ENCODE measurements at places on chromosomes 16 and 17.

DNA sequence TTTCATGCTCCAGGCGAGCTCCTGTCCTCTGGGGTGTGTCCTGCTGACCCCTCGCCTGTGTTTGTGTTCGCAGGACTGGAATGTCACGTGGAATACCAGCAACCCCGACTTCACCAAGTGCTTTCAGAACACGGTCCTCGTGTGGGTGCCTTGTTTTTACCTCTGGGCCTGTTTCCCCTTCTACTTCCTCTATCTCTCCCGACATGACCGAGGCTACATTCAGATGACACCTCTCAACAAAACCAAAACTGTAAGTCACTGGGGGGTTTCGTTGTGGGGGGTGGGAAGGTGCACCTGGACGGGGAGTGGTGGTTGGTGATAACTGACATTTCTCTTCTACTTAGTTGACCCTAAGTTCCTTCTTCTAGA is 58.3 kb downstream of the ABCC1 start:
- no peak for DNase-seq

- no peak for DNase-seq
Measured at GRCh38 chr17:61208301-61209105, 191.1 kb upstream of the TBX2 start.

DNA sequence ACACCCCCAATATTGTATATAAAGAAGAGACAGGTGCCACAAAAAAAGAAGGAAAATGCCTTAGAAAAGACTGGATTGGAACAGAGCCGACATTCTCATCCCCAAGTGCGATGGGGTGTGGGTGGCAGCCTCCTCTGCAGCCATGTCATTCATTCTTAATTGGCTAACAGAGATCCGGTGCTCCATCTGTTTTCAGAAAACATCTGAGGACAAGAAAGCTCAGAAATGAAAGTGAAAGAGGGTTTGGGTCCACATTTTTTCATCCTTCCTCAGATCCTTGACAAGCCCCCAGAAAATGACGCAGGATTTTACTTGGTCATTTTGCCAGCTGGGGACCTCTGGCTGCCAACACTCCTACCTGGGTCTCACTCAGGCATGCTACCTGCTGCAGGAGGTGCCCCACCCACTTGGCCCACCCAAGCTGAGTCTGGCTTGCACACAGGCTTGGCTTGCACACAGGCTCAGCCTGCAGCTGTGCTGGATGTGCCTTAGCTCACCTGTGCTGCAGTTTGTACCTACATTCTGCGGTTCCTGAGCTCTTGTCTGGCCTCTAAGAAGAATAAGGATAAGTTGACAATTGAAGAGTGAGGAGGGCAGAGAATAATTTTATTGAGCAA is 21.9 kb downstream of the KIF2B start:
- no peak for DNase-seq

DNA sequence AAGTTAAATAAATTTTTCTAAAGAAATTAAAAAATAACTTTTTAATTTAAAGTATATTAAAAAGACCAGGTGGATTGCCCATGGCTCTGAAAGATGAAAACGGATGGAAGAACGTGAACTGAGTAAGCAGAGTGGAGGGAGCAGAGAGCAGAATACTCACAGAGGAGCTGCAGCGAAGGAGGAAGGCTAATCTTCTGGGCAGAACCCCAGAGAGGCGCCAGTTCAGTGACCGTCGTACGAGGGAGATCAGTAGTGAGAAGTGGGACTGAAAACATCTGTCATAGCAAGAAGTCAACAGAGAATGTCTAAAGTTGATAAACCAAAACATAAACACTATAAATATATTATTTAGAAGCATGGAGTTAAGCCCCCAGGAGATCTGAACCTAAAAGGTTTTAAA is 34.9 kb downstream of the UBE2G1 start:
- DNase-seq: no peak

GRCh38 chr16:89409161-89409711 is 81.1 kb downstream of the ANKRD11 start:
- DNase-seq: no peak

DNA sequence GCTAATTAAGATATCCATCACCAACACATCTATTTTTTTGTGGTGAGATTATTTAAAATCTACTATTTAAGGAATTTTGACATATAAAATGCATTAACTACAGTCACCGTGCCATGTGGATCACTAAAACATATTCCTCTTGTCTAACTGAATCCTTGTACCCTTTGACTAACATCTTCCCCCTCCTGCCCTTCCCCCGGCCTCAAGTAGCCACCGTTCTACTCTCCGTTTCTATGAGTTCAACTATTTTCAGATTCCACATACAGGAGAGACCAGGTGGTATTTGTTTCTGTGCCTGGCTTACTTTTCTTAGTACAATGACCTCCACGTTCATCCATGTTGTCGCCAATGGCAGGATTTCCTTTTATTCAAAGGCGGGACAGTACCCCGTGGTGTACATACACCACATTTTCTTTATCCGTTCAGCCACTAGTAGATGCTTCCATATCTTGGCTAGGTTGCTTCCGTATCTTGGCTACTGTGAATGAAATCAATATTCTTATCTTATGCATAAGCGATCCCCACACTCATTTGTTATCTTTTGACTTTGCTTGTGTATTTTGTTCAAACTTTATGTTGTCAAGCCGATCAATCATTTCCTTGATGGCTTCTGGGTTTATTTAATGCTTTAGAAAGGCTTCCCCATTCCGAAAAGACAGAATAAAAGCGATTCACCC is 134.7 kb downstream of the KCNJ12 start:
- DNase-seq: no peak

DNA sequence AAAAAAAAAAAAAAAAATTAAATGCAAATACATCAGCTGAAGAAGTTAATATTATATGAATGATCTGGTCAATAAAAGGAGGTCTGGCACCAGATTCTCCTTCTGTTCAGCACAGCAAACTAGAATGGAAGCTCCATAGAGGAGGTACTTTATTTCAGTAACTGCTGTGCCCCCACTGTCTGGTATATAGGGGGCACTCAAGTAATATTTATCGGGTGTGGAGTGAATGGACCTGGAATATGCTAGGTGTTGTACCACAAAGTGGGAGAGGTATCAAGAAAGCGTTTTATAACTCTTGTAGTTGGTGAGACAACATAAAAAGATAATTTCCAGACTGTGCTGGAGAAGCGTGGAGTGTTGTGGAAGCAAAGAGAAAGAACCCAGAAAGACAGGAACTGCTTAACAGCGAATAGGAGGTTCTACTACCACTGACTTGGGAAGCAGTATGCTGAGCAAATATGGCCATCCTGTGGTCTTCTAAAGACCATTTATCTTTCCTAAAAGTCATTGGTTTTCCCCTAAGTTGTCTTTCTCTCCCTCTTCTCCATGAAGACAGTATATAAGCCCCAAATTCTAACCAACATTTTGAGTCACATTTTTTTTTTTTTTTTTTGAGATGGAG is 12.2 kb upstream of the PRKCA start:
- DNase-seq: no peak

DNA sequence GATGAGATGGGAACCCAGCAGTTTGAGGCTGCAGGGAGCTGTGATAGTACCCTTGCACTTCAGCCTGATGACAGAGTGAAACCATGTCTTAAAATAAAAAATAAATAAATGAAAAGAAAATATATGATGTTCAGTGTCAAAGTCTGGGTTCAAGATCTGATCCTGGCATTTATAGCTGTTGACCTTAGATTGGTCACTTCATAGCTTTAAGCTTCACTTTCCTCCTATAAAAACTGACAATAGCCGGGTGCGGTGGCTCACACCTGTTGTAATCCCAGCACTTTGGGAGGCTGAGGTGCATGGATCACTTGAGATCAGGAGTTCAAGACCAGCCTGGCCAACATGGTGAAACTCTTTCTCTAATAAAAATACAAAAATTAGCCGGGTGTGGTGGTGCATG is 5.2 kb upstream of the ZNF821 start:
- DNase-seq: no peak

GRCh38 chr16:20344611-20345010 is 7.9 kb downstream of the UMOD start:
- no peak for DNase-seq

GRCh38 chr16:16037970-16038369 is 88.6 kb downstream of the ABCC1 start:
- DNase-seq: no peak

- DNase-seq: no peak
Measured at GRCh38 chr17:7916808-7917207, 719 bp upstream of the RNF227 start.

GRCh38 chr16:6266703-6267102 is 1065.9 kb upstream of the RBFOX1 start:
- no peak for DNase-seq

DNA sequence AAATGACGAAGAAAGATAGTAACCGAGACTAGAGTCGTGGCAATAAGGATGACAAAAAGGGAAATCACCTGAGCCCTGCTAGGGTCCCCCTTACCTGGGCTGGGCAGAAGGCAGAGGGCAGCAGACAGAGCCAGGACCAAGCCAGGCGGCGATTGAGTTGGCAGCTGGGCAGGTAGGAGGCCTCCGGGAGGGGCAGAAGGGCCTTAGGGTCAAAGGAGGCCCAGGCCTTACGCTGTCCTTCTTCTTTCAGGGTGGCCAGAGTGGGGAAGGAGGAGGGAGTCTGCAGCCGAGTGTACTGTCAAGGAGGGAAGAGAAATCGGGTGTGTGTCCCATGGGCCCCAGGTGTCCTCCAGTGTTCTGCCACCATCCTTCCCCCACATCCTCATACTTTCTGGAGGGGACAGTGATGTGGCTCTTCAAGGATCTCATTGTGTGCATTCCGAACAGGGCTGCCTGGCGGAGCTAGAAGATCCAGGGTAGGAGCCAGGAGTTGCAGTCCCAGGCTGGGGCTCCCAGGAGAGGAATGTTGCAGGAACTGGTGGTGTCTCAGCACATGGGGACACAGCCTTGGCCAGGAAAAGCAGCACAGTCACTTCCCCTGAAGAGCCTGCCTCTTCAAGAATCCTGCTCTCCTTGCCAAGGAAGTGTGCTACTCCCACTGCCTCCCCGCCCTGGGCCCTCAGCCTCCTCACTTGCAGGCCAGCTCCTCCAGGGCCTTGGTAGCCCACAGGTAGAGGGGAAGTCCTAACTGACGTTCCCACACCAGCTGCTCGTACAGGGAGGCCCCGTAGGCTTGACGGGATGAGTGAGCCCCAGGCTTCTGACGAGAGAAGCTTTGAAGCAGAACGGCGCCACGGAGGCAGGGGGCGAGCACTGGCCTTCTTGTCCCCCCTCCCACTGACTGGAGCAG is 13.2 kb downstream of the CTC1 start:
- no peak for DNase-seq

GRCh38 chr17:46869975-46870803 is 18.8 kb downstream of the WNT9B start:
- no peak for DNase-seq

- no peak for DNase-seq
Measured at GRCh38 chr17:72311004-72311403, 190.2 kb downstream of the SOX9 start.

DNA sequence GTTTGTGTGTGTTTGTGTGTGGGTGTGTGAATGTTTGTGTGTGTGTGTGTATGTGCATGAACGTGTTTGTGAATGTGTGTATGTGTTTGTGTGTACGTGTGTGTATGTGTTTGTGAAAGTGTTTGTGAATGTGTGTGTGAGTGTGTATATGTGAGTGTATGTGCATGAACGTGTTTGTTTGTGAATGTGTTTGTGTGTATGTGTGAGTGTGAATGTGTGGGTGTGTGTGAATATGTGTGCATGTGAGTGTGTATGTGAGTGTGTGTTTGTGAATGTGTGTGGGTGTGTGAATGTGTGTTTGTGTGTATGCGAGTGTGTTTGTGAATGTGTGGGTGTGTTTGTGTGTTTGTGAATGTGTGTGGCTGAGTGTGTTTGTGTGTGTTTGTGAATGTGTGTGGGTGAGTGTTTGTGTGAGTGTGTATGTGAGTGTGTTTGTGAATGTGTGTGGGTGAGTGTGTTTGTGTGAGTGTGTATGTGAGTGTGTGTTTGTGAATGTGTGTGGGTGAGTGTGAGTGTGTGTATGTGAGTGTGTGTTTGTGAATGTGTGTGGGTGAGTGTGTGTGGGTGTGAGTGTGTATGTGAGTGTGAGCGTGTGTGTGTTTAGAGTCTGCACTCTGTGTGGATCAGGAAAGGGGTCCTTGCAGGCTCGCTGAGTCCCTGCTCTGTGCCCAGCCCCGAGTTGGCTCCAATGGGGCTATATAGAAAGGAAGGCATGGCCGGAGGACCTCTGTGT is 890 bp upstream of the CD300A start:
- no peak for DNase-seq

All from stimulated activated CD4-positive, alpha-beta T cell treated with anti-CD3 and anti-CD28 coated beads, Interleukin-15, amount 100 ng/mL, for 1 hour (primary cell).